Activated T-cell treated with anti-CD3 and anti-CD28 coated beads for 1 hour (primary cell): ENCODE measurements at places on chromosomes 5 and 9.

DNA sequence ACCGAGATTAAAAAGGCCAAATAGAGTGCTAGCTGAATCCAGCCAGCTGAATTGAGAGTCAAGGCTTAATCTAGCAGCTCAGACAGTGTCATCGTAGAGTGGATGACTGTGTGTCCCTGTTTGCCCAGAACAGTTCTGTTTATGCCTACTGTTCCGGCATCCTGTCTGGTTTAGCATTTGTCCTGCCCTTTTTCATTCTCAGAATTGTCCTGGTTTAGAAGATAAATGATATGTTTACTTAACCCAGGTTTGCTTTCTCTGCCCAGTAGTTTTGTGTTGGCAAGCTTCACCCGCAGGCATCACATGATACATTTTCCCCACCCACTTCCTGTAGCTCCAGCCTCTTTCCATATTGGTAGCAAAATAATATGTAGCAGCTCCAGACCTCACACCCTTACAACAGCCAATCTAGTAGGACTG is 41.3 kb upstream of the ZSWIM6 start:
- DNase-seq = no peak

DNA sequence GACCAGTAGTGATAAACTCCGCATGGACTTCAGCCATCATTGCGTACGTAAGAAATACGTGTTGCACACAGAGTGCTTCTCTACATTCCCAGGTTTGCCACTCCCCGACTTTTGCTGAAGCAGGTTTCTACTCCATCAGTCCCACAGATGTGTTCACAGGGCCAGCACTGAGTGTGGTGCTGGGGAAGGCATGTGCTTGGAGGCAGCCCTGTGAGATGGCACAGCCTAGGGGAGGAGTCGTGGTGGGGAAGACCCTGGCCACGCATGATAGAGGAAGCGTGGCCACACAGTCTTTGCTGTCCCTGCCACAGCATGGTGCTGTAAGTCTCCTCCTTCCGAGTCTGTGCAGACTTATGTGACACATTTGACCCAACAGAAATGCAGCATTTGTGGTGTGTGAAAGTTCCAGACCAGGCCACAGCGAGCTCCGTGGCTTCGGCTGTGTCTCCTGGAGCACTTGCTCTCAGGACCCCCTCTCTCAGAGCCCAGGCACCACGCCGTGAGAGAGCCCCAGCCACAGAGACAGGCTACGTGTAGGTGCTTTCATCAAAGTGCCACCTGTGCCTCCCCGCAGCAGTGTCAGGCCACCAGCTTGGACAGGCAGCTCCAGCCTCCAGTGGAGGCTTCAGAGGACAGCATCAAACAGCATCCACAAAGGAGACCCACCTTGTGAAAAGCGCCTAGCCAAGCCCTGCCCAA is 197.8 kb downstream of the AUH start:
- DNase-seq = no peak

DNA sequence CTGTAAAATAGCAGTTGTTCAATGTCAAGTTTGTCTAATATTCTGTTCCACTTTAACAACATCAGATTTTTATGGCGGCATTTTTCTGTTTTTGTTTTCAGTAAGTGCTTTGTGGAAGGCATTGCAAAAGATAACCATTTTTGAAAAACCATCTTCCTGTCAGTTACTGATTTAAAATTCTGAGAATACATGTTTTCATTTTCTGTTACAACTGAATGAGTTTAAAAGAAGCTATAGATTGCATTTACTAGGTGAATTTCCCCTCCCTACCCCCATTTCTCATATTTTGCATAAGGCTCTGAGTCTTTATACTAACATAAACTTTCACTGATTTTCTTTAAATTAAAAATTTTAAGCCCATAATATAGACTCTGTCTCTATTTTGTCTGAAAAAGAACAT is 4.6 kb upstream of the ERAP2 start:
- DNase-seq = no peak

- no peak for DNase-seq
These were observed 139.6 kb upstream of the LRRTM2 start for GRCh38 chr5:139014726-139015125.

DNA sequence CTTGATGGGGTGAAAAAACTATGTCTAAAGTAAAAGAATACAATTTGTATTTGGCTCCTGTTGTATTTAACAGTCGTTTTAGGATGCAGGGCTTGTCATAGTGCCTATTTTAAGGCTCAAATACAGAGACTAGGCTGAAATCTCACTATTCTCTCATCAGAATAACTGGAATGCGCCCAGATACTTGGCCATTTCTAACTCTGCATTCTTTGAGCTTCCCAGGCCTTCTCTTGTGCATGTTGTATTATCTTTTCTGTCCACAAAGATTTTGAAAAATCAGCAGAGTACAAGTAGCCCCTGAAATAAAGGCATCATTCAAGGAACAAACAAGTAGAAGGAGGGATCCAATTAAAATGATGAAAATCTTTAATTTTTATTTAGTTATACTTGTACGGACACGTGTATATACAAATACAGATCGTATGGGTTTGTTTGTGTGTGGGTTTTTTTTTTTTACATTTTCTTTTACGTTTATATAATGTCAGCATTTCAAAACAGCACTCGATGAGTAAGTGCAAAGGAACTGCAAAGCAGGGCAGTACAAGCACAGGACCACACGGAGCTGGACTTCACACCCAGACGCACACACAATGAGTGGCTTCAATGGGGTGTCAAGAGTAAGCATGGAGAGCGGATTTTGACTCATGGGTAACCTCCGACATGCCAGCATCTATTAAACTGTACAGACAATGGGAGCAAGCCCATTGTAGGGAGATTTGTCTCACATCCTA is 294.0 kb downstream of the EFNA5 start:
- no peak for DNase-seq

GRCh38 chr5:150155258-150156026 is at the start of gene PDGFRB:
PDGFRB (minus strand) TSS chr5:150155845; CDS start chr5:150137047, 18,798 bp downstream.
- peak; percentile 38 for DNase-seq

- DNase-seq = no peak
These were observed 11.3 kb upstream of the LHX2 start for GRCh38 chr9:124000161-124000783.

DNA sequence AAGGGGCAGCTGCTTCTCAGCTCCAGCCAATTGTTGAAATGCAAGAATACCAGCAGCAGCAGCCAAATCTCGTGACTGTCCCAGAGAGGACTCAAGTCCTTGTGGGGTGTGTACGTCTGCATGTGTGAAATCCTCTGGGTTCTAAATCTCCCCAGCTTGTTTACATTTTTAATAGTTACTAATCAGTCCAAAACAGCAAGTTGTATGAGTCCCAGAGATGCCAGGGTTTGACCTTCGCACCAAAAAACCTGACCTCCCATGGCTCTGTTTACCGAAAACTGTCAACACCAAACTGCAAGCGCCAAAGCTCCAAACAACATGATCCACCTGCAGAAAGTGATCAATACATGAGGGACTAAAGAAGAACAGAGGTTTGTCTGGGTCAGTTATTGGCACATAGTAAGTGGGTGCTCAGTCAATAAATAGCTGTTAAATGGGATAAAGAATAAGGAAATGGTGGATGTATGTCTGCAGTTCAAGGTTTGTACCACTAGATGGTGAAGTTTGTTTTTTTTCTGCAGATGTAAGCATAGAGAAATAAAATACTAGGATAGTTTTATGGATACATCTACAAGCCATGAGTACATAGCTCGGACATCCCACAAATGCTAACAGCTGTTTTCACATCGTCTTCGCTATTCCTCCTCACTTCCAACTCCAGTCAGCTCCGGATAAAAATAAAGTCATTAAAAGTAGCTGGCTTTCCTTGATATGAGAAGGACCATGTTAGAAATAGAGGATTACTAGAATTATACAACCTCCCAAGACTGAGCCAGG is 85.3 kb upstream of the ADRB2 start:
- no peak for DNase-seq

GRCh38 chr5:1399737-1400136 is 45.5 kb downstream of the SLC6A3 start:
- no peak for DNase-seq

DNA sequence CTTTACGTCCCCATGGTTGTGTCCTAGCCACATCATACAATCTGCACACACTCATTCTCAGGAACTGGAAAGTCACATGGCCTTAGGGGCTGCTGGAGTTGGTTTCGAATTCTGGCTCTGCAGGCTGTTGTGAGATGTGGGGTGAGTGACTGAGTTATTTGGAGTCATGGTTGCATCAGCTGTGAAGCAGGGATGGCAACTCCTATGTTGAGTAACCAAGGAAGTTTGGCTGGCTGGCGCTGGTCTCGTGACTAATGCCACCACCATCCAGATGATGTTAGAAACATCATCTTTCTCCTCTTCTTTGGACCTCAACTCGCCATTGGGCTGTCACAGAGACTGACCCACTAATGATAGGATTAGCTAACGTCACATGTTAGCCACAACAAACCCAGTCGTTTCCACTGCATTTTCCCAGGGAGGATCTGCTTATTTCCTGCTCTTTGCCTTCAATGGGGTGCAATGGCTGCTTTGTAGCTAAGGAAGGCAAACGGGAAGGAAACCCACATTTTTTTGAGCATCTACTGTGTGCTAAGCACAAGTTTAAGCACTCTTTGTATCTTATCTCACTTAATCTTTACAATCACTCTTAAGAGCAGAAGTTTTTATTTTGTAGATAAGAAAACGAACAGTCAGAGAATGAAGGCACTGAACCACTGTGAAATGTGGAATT is 78.1 kb upstream of the UBTD2 start:
- no peak for DNase-seq

- no peak for DNase-seq
These were observed 95.5 kb downstream of the BARX1 start for GRCh38 chr9:93859431-93860215.

DNA sequence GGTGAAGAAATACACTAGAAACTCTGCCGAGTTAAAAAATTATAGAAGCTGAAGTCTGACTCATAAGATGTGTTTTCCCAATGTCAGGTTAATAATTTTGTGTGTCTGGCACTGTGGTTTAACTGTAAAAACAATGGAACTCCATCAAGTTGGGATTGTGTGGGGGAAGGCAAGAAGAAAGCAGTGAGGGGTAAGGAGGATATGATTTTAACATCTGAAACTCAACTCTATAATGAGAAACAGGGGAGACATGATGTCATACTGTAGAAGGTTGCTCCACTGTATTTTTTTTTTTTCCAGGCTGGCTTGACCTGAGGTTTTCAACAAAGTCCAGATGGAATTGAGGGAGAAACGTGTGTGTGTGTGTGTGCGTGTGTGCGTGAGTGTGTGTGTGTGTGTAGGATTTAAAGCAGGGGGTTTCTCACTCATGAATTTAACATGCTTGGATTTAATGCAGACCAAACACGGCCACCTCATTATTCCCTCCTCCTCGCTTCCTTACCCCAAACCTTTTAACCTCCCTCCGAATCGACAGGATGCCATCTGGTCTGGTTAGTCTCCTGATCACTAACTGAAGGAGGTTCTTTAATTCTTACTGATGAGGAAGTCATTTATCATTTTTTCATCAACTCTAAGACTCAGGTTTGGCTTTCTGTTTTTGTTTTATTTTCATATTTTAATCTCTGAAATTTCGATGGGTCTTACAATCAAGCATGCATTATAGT is 140.2 kb upstream of the LPAR1 start:
- no peak for DNase-seq

DNA sequence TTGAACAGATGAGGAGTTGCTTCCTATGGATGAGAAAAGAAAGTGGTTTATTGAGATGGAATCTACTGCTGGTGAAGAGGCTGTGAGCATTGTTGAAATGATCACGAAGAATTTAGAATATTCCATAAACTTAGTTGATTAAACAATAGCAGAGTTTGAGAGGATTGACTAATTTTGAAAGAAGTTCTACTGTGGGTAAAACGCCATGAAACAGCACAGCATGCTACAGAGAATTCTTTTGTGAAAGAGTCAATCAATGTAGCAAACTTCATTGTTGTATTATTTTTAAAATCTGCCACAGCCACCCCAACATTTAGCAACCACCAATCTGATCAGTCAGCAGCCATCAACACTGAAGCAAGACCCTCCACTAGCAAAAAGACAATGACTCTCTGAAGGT is 309.1 kb downstream of the SPOCK1 start:
- DNase-seq = no peak

- DNase-seq = no peak
These were observed 2.8 kb upstream of the PARP8 start for GRCh38 chr5:50663636-50664035.

DNA sequence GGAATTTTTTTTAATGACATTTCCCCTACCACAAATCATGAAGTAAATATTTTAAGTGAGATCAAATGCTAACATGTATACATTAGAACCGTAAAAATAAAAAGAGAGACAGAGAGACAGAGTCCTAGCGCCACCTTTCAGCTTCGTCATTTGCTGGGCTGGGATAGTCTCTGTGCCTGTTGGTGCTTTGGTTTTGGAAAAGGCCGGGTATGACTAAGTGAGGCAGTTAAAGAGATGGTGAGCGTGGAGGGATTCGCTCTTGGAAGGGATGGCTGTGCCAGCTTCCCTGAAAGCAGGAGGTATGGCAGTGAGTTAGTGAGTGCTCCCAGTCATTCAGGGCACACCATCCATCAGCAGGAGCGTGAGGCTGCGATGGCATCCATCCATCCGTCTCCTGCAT is 729.6 kb upstream of the WWC1 start:
- no peak for DNase-seq

DNA sequence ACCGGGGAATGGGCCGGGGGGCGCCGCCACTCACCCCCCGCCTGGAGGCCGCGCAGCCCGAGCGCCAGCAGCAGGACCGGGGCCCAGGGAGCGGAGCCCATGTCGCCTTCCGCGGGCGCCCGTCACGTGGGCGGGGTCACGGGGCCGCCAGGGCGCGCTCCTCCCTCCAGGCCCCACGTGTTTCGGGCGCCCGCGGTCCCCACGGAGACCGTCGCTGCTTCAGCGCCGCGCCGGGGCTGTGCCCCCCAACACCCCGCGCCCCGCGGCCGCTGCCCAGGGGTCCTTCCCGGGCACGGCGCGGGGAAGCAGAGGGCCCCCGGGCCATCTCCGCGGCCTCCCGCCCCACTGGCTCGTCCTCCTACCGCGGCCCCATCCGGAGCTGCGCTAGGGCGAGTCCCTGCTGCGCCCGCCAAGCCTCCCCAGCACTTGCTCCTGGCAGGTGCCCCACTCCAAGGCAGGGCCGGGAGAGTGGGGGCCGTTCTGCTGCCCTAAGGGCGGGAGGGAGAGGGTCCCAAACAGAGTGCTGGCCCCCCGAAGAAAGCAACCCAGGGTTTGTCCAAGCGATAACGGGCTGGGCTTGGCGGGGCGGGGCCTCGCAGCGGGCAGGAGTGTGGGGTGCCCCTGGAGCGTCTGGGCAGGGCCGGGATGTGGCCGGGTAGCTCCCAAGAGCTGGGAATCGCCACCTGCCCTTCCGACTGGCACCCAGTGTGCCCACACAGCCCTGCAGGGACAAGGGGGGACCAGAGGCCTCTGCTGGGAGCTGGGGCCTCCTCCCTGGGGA is at the start of gene DPP7:
TSS of gene DPP7 (minus strand) at position 121 of the 781 bp plus-strand sequence. CDS start at position 101, 20 bp downstream.
- DNase-seq = peak; percentile 75

- DNase-seq = no peak
These were observed 33.0 kb downstream of the KIF4B start for GRCh38 chr5:155046591-155046990.

DNA sequence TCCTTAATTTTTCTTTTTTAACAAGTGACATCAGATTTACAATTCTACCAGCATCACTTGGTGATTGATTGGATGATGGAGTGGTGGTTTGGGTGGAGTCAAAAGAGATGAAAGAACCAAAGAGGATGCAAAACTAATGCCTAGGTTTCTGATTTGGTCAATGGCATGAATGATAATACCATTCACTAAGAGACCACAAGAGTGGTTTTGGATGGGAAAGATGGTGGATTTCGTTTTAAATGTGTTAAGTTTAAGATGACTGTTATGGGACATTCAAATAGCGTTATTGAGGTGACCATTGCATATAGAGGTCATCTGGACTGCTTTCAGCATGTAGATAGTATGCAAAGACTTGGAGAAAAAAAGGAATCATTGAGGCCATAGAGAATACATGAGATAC is 3.6 kb downstream of the SMC5 start:
- no peak for DNase-seq
